Heart right ventricle (tissue), 16 donors: ENCODE measurements at places on chromosomes 12 and 14. TPM values are rescaled to one million over a fixed set of nuclear protein-coding genes. Genes with fewer than 3 reads are reported as not detected.

The SMIM41 gene
- total RNA-seq, result not detected

- DNase-seq, result no peak
These were observed 89.2 kb upstream of the RESF1 start for GRCh38 chr12:31869972-31870371.

- no peak for DNase-seq
These were observed 11.3 kb downstream of the ACOT6 start for GRCh38 chr14:73623504-73624054.

GRCh38 chr12:15522574-15523187, 200.4 kb downstream of the PTPRO start:
- DNase-seq, result no peak

DNA sequence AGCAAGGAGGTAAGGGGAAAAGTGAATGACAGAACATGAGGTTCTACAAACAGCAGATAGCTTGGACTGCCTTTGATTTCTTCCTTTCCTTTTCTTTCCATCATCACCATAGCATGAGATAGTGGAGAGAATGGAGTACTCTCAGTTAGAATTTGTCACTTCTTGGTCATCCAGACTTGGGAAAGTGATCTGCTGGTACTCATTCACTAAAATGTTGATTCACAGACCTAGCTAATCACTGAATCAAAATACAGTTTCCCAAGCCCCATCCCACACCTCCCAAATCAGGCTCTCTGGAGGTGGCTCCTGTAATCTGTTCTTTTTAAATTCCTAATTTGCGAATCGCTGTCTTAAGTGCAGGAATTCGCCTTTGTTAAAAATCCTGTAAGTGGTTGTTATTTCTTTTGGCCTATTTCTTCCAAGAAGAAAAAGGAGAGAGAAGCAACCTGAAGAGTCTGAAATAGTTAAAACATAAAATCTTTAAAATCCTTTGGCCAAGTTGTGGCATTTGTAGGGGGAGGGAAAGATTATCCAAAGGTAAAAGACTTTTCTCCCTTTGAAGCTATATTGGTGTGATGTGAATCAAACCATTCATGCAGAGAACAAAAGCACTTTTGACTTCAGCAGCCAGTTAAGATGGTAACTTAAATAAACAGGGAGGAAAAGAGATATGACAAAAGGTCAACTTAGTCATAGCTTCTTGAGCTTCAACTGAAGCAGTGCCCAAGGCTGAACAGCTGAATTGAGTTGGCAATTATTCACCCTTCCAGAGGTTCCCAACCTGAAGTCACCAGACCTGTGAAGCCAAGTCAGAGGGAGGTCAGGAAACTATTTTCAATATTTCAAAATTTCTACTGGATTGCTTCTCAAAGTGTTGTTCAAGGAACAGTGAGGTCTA, 255.1 kb upstream of the KRR1 start:
- DNase-seq, result no peak

GRCh38 chr12:107539196-107539939, 146.2 kb upstream of the PWP1 start:
- DNase-seq, result no peak

The MSI1 gene
- 9.0 TPM for total RNA-seq

The RIPK3 gene
- total RNA-seq, result 3.5 TPM

DNA sequence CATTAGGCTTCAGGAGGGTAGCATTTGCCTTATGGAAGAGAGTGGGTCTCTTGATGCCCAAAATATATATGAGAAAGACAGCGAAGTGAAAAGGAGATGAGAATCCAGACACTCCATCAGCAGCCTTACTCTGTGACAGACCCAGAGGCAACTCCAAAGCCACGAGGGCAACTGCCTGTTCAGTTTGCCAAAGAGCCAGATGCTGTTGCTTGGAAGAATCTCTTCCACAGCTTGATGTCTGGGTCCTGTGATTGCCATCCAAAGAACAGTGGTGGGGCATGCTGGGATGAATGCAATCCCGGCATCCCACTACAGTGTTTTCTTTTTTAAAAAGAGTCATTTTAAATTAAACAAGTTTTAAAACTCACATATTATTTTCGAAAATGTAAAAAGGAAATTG, 10.9 kb upstream of the OTX2 start:
- DNase-seq, result no peak

DNA sequence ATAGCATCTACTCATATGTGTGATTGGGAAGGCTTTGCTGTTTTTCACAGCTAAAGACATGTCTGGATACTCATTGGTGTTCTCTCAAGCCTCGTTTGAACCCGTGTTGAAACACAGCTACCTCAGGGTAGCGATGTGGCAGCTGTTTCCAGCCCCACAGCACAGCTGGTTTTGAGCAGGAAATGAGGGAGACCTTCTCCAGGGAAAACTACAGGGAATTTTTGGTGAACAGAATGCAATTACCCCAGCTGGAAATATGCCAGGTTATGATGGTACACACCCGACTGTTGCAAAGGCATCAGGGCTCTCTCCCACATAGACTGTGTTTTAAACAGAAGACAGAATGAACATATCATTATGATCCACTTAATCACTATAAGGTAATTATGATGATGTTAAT, 828.9 kb downstream of the VRK1 start:
- DNase-seq, result no peak

The TTC9 gene
- 2.0 TPM for total RNA-seq

The ERH gene
- 139 TPM for total RNA-seq

DNA sequence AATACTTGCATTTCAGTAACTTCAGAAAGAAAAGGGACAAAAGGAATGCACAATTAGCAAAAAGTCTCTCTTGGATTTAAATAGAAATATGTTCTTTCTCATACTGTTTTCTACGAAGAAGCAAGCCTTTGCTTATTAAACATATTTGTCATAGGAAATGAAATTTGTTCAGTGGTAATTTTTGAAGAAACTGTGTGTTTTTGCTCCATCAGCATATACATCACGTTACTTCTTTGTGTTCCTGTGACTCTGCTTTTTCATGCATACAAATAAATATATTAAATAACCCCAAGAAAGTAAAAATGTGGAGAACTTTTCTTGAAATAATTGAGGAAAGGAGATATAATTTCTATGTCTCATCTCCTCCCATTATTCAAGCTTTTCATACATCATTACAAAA, 39.7 kb downstream of the CD163L1 start:
- no peak for DNase-seq

The ZDHHC22 gene
- not detected for total RNA-seq

- DNase-seq, result no peak
These were observed 18.9 kb downstream of the BICD1 start for GRCh38 chr12:32125455-32126084.

DNA sequence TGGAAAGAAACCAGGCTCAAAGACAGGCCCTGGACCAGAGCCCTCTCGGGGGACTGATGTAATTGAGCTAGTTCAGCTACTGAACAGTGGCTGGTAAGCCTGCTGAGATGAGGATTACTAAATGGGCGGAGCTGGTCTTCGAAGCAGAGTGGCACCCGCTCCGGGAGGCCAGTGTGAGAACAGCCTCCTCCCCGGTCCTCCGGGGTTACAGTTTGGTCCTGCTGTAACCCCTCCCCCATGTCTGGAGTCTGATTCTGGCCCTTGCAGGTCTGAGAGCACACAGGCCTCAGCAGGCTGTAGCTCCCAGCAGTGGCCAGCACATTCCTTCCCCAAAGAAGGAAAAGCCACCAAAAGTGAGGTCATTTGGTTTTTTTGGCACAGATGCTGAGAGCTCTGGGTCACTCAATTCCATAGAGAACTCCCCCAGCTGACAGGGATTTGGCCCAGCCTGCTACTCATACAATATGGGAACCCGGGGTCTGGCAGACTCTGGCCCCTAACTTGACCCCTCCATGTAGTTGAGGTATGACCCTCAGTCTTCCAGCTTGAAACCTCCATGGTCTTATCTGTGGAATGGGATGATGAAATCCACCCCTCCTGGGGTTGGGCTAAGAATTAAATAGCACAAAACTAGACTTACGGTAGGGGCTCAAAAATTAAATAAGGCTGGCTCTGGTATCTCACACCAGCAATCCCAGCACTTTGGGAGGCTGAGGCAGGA, 39.0 kb downstream of the ACTN1 start:
- DNase-seq, result peak; percentile 90

The KRT3 gene
- total RNA-seq, result not detected

The STXBP6 gene
- total RNA-seq, result 27.2 TPM

DNA sequence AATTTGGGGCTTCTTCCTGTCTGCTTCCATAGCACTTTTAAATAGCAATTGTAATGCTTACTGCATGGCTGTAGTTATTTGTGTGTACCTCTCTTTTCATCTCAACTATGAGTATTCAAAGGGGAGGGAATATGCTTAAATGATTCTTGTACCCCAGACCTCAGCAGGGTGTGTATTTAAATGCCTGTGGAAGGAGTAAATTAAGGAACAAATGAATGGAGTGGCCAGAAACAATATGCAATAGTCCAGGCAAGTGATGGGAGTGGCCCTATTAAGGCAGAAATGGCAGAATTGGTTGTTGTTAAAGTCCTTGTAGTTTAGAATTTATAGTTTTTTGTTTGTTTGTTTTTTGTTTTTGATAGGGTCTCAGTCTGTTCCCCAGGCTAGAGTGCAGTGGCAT, 1.5 kb downstream of the RAD51B start:
- no peak for DNase-seq

DNA sequence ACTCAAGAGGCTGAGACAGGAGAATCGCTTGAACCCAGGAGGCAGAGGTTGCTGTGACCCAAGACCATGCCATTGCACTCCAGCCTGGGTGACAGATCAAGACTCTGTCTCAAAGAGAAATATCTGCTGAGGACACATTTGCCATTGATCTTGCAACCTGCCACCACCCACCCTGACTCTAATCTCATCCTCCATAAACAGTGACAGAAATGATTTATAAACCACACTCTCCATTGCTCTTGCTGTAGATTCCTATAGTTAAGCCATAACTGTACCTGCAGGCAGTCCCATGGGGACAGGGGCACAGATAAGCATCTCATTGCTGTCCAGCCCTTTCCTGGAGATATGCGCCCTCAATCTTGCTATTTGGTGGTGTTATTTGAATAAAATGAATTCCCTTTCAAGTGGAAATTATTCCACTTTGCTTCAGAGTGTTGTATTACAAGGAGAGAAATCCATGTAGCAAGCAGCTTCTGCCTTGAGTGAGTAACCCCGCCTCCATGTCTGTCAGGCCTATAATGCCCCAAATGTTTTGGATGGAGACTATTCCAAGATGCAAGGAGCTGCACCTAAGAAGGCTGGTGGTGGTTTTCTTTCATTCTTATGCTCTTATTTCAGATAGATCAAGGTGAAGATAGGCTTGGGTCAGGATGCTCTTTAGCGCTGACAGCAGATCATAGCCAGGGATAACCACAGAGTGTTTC, 3.0 kb upstream of the ZDHHC22 start:
- DNase-seq, result no peak

The ING4 gene
- 20.6 TPM for total RNA-seq

DNA sequence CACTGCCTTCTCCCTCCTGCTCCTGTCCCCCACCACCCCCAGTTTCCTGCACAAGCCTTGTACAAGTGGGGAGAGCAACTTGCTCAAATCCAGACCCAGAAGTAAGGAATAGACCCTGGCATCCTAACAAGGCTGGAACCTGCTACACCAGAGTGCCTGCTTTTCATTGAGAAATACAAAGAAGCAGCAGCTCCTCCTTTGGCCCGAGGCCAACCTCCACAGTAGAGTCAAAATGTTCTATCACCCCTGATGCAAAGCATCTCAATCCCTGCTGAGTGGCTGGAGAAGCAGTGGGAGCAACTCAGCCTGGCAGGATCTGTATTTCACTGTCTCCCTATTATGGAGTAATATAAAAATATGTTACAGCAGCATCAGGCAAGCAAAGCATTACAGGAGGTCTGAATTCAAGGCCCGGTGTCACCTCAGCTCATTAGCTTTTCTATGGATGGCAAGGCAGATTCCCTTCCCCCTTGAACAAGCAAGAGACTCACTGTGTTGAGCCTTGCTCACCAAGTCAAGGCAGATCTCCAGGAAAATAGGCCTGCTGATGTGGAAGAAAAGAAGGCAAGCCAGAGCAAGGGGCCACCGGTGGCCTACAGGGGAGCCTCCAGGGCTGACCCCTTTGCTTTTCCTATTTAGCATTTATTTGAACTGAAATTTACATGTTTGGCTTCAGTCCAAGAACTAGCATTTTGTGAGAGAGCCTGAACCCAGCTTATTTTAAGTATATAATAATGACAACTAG, 186.3 kb upstream of the EGLN3 start:
- no peak for DNase-seq

- DNase-seq, result no peak
These were observed 228.6 kb downstream of the DPF3 start for GRCh38 chr14:72665259-72665658.

DNA sequence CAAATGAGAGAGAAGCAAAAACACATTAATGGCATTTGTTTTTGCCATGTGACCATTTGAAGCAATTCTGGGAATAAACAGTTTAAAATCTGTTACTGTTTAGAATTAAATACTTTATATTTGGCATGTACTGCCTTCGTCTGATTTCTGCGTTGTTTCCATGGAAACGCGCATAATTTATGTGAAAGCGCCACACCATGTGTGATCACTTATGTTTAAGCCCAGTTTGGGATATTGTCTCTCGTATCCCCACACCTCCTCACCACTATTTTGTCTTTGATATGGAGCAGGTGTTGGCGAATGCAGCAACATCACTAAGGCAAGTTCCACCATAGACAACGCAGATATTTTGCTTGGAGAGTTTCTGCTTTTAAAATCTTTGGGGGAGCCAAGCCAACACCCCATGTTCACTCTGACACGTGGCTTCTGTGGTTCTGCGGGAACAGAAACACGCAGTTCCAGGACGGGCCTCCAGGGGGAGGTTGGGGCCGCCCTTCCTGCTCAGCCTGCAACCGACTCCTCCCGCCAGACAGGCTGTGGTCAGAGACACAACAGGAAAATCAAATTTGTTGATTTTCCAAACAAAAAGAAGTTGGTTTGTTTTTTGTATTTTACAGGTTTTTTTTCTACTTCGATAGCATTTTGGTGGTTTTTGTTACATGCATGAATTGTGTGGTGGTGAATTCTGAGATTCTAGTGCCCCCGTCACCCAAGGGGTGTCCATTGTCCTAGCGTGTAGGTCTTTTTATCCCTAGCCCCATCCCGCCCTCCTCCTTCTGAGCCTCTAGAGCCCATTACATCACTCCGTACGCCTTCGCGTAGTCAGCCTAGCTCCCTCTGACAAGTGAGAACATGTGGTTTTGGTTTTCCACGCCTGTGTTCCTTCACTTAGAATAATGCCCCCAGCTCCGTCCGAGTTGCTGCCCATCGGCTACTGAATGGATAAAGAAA, 101.9 kb upstream of the SFSWAP start:
- peak; percentile 71 for DNase-seq
